HCEC 1CT (cell line): ENCODE measurements at places on chromosomes 2 and 18.

- no peak for DNase-seq
These were observed 90.7 kb downstream of the STK39 start for GRCh38 chr2:168156661-168157060.

DNA sequence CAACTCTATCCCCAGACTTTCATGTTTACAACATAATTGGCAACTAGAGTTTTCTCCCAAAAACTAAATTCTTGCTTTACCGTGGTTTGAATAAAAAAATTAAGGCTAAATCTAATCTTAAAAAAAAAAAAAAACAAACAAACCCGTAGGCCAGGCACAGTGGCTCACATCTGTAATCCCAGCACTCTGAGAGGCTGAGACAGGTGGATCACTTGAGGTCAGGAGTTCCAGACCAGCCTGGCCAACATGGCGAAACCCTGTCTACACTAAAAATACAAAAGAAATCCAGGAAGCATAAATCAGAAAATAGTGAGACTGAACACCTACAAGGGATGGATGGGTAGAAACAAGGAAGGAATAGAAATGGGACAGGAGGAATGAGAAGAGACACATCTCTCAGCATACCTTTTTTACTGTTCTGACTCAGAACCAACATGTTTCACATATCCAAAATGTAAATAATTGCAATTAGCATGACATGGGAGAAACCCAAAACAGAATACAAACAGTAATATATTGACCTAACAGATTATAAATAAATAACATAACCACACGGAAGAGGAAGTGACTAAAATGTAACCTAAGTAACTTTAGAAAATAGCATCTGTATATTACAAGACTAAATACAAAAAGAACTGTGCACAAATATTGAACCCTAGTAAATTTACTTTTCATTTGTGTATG is 17.5 kb downstream of the MGAT4A start:
- DNase-seq, result no peak

DNA sequence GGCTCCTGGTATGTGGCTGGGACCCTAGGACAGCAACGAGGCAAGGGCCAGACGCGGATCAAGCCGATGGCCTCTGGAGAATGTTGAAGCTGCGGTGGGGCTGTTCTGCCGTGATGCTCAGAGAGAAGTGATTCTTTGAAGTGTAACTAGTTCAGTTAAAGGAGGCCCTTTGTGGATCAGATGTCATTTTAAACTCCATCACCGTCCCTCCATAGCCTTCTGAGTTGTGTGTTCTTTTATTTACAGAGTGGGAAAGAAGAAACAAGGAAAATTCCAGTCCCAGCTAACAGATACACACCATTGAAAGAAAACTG is 403 bp downstream of the PNO1 start:
- no peak for DNase-seq

DNA sequence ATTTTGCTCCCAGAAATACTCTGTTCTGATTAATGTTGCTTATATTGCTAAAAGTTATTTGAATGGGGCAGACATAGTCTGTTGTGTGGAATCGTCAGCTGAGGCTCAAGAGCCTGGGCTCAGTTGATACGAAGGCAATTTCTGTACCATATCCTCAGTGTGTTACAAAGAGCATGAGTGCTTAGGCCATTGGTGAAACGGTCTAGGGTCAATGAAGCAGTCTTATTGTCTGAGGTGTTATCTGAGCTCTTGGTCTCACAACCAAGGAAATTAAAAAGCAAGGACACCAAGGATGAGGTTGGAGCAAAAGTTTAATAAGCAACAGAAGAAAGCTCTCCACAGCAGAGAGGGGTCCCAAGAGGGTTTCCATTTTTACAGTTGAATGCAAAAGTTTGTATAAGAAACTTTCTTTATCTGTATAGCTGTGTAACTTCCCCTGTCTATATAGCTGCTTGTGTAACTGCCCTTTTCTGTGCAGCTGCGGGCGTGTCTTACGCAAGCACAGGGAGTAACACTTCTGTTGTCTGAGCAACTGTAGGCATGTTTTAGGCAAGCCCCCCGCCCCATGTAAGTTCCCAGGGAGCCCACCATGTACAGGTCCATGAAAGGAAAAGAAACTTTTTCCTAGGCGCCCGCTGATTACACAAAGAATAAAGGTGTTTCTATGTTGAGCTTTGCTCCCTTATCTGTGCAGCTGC is 40.6 kb upstream of the DSC1 start:
- no peak for DNase-seq
